ENCODE measurements at places on chromosomes 3 and 15. TPM values are rescaled to one million over a fixed set of nuclear protein-coding genes. Genes with fewer than 3 reads are reported as not detected.
A peak's percentile ranks its signal among the peaks of the same experiment; 100 is the strongest.

DNA sequence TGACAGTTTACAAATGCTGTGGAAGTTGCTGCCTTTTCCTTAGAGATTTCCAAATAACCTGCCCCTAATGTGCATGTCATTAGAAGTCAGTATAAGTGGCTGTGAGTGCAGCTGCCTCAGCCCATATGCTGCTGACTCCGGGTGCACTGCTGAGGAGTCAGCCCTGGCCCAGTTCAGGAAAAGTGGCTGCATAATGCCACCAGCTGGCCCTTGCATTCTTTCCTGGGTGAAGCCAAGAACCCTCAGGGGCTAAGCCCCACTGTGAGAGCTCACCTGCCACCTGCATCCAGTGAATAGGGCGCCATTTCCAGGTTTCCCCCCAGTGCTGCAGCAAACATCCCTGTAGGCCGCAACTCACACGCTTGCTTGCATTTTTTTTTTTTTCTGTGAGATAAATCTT is 139.9 kb downstream of the TJP1 start:
- no peak for DNase-seq
- H3K4me3 ChIP-seq, result no peak overlapping the region
- no peaks in the 10 kb centered on the region for H3K36me3 ChIP-seq

- H3K4me1 ChIP-seq, result peaks cover 20% of the 10 kb centered on the region
- H3K27ac ChIP-seq, result no peak overlapping the region
- H3K27me3 ChIP-seq, result no peaks in the 10 kb centered on the region
- H3K4me3 ChIP-seq, result peak overlapping the region; percentile 81
These were observed 667 bp downstream of the CEMIP start for GRCh38 chr15:80779658-80780415.

GRCh38 chr15:95422255-95422654 is 908.2 kb upstream of the NR2F2 start:
- H3K27ac ChIP-seq, result no peak overlapping the region
- H3K4me3 ChIP-seq, result no peak overlapping the region
- H3K27me3 ChIP-seq, result no peaks in the 10 kb centered on the region
- DNase-seq, result no peak
- no peaks in the 10 kb centered on the region for H3K36me3 ChIP-seq

DNA sequence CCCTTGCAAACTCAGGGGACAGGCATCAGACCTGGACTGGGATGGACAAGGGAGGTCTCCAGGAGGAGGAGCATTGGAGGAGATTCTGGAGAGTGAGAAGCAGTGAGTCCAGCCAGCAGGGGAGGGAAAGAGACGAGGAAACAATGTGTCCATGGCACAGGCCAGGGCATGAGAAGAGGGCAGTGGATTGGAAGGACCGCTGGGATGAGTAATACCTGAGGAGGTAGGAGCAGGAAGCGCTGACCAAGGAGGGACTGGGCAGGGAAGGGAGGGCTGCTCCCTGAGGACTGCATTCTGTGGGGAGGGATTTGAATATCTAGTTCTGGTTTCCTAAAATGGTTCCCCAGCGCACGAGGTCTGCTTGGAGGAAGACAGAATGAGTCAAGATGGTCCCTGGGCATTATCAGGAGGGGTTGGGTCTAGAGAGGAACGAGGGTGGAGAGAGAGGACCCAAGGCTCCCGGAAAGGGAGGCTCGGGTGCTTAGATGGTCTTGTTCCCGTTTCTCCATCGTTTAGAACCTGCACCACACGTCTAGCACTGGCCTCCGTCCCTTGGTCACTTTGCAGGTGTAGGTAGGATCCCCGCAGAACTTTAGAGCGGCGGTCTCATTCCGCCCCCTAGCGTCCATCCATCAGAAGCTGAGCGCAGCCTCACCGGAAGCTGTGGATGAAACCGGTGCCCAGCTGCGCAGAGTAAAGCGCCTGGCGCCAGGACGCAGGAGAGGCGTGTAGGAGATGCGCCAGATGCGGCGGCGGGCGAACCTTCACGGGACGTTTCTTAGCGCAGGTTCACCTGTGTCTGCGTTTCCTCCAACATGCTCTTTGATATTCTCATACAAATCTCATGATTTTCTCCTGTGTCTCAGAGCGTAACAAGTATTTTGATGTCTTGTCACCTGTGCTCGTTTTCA is 190.7 kb upstream of the NDN start:
- no peak overlapping the region for H3K4me3 ChIP-seq
- no peaks in the 10 kb centered on the region for H3K27me3 ChIP-seq
- H3K36me3 ChIP-seq, result peaks cover 6% of the 10 kb centered on the region
- no peak for DNase-seq
- H3K4me1 ChIP-seq, result no peaks in the 10 kb centered on the region

DNA sequence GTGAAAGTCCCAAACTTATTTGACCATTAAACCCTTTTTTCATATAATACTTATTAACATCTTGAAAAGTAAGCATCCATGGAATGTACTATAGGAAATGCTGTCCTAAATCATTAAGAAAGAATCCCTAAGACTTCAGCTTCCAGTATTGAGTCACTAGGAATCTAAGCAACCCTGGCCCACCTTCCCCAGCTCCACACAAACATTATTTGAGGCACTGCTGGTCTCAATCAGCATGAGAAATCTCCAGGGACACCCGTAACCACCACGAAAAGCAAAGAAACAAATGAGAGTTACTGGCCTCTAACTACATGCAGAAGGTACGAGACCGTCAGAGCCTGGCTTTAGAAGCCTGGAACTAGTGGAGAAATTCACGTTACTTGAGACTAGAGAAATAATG is 68.2 kb downstream of the POLQ start:
- H3K4me3 ChIP-seq, result no peak overlapping the region
- DNase-seq, result no peak
- H3K27ac ChIP-seq, result no peak overlapping the region

DNA sequence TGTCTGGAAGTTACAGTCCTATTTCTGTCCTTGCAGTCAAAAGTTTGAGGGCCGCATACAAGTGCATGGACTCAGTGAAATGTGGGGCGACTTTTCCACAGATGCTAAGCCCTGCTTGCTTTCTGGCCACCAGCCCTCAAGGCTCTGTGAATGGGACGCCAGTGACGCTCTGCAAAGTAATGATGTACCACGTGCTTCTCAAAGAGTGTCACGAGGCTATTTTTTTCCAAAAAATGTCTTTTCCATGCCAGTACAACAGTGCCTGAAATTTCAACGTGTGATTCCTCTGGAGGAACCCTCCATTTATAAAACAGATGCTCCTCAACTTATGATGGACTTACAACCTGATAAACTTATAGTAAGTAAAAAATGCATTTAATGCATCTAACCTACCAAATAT is 281.8 kb upstream of the CRBN start:
- H3K27me3 ChIP-seq, result no peaks in the 10 kb centered on the region
- H3K4me1 ChIP-seq, result no peaks in the 10 kb centered on the region
- no peak for DNase-seq

DNA sequence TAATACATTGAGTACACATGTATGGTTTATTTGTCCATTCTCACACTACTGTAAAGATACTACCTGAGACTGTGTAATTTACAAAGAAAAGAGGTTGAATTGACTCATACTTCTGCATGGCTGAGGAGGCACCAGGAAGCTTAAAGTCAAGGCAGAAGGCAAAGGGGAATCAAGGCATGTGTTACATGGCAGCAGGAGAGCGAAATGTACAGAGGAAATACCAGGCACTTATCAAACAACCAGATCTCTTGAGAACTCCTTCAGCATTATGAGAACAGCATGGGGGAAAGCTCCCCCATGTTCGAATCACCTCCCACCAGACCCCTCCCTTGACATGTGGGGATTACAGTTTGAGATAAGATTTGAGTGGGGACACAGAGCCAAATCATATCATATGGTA is 666.3 kb downstream of the ZBBX start:
- H3K4me1 ChIP-seq, result no peaks in the 10 kb centered on the region
- H3K27me3 ChIP-seq, result no peaks in the 10 kb centered on the region
- DNase-seq, result no peak
- no peak overlapping the region for H3K27ac ChIP-seq
- H3K36me3 ChIP-seq, result no peaks in the 10 kb centered on the region

- DNase-seq, result no peak
- H3K27me3 ChIP-seq, result no peaks in the 10 kb centered on the region
- H3K4me1 ChIP-seq, result no peaks in the 10 kb centered on the region
These were observed 42.8 kb upstream of the SECISBP2L start for GRCh38 chr15:49088996-49089395.

IRAK2 gene
- total RNA-seq, result 7.0 TPM

MAP6D1 gene
- 1.9 TPM for total RNA-seq

VEPH1 gene
- total RNA-seq, result 2.4 TPM

MINAR1 gene
- 0.49 TPM for total RNA-seq

TMC3 gene
- not detected for total RNA-seq
